Activated T-helper 17 cell treated with anti-CD3 and anti-CD28 coated beads, Interleukin-2, amount 50 U/mL, for 72 hours (primary cell): ENCODE measurements at places on chromosomes 16 and 17. TPM values are rescaled to one million over a fixed set of nuclear protein-coding genes. Genes with fewer than 3 reads are reported as not detected.

DNA sequence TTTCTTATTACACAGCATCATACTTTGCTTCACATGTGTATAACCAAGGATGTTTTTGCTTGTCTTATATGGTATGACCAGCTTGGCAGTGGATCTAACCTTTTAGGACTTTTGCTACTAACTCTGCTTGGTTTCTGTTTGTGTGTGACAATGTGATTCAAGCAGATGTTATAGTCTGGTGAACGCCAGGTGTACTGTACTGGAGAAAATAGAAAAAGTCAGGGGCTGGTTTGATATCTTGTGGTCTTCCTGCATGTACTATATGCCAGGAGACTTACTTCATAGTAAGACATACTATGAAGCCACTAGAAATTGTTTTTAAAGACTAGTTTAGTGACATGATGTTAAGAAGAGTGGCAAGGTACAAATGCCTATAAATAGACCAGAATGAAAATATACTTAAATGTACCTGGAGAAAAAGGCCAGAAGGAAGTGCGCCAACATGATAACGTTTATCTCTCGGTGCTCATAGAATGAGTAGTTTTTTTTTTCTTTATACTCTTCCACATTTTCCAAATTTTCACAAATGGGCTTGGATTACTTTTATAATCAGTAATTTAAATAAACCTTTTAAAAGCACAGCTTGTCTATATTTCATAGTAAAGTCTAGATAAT, 112.3 kb downstream of the PRKCA start:
- no peak for ATAC-seq

DNA sequence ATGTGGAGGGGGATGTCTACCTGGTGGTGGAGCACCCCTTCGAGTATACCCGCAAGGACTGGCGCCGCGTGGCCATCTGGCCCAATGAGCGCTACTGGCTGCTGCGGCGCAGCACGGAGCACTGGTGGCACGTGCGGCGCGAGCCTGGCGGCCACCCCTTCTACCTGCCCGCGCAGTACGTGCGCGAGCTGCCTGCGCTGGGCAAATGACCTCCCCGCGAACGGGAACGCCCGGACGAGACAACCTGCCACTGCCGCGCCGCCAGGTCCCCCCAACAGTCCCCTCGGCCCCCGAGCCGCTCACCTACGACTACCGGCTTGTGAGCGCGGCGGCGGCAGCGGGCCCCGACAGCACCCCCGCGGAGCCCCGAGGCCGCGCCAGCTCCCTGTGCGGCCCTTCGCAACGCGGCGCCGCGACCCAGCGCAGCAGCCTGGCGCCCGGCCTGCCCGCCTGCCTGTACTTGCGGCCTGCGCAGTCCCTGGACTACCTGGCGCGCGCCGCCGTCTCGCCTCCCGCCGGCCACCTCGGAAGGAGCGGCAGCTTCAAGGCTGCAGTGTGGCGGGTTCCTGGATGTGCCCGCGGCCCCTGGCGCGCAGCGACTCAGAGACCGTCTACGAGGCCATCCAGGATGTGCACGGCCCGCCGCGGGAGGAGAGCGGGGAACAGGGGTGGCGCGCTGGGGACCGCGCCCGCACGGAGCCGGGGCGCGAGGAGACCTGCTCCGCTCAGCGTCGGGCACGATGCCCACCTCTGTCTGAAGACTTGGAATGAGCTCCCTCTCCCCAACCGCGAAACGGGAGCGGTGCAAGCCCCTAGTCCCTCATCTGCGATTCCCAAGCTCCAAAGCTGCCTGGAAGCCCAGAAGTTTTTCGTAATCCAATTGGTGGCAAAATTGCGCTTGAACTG, 48.7 kb upstream of the AMZ2 start:
- peak; percentile 58 for ATAC-seq

DNA sequence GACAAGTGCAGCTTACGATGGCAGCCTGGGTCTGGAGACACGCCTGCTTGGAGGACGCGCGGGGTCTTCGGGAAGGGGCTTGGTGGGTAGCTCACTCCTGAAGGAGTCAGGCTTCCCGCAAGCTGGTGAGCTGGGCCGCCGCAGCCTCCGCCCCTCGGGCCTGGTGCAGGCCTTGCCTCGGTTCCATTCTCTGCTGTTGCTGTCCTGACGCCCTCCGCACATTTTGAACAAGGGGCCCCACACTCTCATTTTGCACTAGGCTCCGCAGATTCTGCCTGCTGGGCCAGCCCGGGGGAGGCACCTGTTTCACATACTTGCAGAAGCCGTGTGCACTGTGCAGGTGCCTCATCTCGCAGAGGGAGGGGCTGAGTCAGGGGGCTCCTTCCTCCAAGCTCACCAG, 31.9 kb upstream of the CBX4 start:
- ATAC-seq = no peak

DNA sequence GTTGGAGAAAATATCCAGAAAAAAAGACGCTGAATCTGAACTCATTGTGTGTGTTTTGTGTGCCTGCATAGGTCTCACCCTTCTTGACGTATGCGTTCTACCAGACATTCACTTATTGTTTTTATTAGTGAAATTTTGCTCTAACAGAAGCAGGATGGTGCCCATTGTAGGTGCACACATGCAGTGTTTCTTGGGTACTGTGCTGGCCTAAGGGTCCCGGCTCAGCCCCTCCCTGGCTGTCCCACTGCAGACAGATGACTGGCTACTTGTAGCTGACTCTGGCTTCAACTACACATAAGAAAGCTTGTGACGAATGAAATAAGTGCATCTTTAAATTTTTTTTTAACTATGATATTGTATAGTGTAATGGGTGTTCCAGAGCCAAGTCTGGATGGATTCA, 227.0 kb downstream of the CBLN1 start:
- no peak for ATAC-seq

DNA sequence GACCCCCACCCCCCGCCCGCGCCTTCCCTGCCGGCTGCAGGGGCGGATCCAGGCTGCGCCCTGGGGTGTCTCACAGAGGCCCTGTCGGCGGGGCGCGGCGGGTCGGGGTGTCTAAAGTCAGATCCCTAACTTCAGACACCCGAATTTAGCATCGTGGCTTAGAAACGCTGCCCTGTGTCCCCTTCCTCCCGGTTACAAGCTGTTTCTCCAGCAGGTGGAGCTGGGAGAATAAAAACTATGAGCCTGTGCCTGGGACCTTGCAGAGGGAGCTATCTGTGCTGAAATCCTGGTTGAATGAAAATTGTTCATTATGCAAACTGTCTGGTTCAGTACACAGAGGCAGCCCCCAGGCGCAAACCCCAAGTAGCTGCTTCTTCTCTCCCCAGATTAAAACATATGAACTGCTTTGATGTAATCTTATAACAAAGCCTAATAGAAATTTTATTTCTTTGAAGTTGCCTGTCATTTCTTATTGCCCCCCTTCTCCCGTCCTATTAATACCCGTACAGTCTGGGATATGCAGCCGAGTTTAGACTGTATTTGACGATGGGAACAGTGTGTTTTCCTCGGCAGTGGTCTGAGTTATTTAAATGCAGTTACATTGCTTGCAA, 79.0 kb downstream of the RPA1 start:
- ATAC-seq = peak; percentile 65

DNA sequence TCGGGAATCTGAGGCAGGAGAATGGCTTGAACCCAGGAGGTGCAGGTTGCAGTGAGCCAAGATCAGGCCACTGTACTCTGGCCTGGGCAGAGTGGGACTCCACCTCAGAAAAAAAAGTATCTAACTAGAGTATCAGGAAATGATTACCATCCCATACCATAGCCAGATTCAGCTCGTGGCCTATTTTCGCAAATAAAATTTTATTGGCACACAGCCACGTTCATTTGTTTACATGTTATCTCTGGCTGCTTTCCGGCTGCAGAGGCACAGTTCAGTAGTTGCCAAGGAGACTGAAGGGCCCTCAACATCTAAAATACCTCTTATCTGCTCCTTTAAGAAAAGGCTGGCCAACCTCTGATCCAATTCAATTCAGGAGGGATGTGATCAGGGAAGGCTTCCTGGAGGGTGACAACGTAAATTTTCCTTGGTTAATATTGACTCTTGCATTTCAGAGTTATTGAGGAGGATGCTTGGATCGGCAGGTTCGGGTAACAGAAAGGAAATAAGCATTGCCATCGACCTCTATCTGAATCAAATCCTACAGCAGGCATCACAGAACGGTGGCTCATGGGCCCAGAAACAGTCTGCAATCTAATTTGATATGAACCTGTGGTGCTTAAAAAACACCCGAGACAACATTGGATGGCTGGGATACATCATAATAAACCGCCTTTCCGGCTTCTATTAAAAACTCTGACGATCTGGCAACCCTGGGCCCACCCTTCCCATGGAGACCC, 73.8 kb downstream of the XYLT1 start:
- peak; percentile 45 for ATAC-seq

- ATAC-seq = no peak
Measured at GRCh38 chr17:46947216-46947615, 24.3 kb downstream of the GOSR2 start.

DNA sequence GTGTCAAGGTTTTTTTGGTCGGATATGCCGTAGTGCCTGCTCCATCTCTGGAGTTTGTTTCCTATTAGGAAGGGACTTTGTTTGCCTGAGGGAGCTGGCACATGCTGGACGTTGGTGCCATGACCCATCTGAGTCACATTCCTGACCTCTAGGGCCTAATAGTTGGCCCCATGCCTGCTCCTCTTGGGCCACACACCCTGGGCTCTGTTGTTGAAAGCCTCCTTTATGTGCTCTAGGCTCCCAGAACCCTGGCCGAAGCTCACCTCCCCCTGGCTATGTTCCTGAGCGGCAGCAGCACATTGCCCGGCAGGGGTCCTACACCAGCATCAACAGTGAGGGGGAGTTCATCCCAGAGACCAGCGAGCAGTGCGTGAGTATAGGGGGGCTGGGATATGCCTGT, 18.4 kb downstream of the LIMD2 start:
- ATAC-seq = no peak

- ATAC-seq = no peak
Measured at GRCh38 chr16:28556914-28557320, 3.2 kb downstream of the SGF29 start.

DNA sequence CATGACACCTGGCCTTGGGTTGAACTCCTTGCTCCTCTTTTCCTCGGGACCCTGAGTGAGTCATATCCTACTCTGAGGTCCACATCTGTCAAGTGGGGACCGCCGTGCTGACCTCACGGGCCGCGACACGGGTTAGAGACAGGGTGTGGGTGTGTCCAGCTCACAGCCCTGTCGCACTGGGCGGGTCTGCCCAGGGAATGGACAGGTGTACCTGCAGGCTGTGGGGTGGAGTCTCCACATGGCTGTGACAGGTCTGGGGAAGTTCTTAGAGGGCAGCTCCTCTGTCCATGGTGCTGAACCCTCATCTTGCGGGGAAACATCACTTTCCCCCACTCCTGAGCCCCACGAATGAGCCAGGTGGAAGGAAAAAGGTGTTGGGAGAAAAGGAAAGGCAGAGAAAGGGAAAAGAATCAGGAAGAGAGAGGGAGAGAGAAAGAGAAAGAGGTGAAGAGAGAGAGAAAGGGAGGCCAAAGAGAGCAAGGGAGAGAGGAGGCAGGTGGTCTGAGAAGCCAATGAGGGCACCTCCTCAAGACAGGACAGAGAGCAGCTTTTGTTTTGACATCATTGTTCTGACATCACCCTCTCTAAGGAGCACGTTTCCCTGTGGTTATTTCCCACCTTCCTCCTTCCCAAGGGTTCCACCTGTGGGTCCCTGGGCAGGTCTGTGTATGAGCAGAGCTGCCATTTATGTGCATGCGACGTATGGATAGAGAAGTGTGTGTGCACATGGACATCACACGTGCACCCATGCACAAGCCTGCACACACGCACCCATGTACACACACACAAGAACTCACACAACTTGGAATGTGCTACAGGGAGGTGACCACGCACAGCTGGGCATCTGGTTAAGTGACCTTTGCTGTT, 32.6 kb upstream of the CBFA2T3 start:
- ATAC-seq = peak; percentile 52

The MMP15 gene
- 0.29 TPM for total RNA-seq
